ENCODE measurements at places on chromosomes 6 and 20.

DNA sequence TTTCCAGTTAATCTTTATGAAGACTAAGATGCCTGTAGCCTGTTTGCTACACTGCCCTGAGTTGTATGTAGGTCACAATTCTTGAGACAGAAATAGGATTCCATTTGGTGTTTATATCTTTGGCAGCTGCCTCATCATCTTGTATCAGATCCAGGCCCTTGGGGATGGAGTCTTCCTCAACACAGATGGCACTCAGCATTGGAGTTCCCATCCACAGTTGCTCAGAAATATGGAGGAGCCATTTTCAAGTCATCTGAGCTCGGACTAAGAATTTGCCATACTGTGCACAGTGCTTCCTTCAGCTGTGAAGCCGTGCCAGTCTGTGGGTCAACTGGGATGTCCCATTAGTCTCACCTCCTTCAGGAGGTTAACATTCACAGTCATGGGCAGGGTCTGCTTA lies 156.6 kb downstream of the ZDHHC14 start:
- DNase-seq, result peak; percentile 17

DNA sequence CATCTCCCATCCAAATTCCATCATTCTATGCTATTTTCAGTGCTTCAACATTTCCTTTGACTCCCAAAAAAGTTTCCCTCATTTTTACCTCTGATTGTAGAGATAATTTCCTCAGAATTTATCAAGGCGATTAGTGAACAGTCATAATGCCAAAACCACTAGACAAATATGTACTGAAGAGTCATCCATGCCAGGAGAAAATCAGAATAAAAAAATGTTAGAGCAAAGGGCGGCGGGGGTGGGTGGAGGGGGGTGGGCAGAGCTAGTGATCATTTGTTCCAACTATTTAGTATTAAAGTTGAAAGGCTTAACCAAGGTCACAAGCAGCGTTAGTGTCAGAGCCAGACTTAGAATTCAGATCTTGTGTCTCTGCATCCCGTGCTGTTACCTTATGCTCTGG lies 5.3 kb upstream of the ADGRF5 start:
- DNase-seq, result no peak

DNA sequence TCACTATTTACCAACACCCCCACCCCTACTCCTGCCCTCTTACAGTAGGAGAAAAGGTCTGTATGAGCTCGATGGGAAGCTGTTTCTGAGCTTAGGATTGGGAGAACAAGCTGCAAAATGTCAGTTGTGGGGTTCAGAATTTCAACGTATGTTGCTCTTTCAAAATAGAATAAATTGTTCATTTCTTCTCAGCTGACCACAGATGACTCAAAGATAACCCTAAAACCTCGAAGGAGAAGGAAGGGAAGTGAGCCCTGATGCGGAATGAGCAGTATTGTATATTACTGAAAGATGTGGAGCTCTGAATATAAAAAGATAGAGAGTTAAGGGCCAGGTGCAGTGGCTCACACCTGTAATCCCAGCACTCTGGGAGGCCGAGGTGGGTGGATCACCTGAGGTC lies 35.9 kb upstream of the MYLIP start:
- no peak for DNase-seq

GRCh38 chr20:59835057-59835447 lies 98.4 kb downstream of the SYCP2 start:
- DNase-seq, result no peak

- no peak for DNase-seq
Measured at GRCh38 chr6:163309491-163310026, 105.0 kb upstream of the QKI start.

DNA sequence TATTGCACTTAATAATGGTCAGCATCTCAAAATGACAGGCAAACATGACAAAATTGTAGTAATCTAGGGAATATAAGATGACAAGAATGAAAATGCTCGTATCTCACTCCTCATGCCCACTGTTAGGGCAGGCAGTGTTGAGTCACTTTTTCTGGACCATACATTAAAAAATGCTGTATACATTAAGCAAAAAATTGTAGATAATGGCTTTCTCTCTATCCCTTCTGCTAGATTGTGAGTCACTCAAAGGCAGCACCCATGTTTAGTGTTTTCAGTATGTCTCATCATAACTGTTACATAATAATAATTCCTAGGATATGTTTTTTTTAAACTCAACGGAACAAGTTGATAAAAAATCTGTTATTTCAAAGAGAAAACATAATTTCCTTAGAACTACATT lies 199.3 kb downstream of the TENT5A start:
- DNase-seq, result no peak

GRCh38 chr6:84953111-84953755 lies 188.8 kb upstream of the TBX18 start:
- no peak for DNase-seq

GRCh38 chr20:2751347-2751877 lies 49.0 kb downstream of the CPXM1 start:
- DNase-seq, result no peak

- DNase-seq, result no peak
Measured at GRCh38 chr20:33964441-33964840, 29.3 kb upstream of the RALY start.

DNA sequence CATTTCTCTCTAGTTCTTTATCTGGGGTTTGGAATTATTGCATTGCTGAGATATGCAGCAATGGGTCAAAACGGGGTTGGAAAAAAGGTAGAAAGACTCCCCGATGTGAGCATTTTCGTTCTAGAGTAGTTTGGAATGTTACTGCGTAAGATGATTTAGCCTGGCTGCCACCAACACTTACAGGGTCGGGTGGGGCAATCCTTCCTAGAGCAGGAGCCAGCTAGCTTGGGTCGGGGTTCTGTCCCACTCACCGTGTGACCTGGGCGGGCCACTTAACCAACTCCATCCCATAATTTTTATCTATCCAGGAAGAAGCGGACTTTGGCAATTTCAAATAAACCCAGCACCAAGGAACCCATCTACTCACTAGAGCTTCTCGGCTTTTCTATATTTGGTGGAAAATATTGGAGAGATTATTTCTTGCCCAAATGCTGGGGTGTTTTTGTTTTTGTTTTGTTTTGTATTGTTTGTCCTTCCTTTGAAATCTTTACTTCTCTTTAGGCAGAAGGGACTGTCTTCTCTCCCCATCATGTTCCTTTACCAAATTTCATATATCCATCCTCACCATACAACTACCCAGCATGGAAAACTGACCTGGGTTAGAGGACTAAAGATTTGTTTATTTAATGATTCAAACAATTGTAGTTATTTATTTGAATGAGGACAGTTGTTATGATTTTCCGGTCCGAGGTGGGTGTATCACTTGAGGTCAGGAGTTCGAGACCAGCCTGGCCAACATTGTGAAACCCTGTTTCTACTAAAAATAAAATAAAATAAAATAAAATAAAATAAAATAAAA lies 72.4 kb downstream of the GPX5 start:
- DNase-seq, result no peak

DNA sequence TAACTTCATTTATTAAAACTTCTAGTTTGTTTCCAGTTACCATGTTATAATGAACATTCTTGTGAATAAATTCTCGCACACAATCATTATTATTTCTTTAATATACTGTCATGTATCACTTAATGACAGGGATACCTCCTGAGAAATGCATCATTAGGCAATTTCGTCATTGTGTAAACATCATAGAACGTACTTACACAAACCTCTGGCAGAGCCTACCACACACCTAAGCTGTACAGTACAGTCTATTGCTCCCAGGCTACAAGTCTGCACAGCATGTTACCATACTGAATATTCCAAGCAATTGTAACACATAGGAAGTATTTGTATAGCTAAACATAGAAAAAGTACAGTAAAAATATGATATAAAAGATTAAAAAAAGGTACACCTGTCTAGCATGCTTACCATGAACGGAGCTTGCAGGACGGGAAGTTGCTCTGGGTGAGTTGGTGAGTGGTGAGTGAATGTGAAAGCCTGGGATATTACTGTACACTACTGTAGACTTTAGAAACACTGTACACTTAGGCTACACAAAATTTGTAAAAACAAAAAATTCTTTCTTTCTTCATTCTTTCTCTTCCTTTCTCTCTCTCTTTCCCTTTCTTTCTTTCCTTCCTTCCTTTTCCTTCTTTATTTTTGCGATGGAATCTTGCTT lies 268.2 kb upstream of the SOX4 start:
- no peak for DNase-seq

DNA sequence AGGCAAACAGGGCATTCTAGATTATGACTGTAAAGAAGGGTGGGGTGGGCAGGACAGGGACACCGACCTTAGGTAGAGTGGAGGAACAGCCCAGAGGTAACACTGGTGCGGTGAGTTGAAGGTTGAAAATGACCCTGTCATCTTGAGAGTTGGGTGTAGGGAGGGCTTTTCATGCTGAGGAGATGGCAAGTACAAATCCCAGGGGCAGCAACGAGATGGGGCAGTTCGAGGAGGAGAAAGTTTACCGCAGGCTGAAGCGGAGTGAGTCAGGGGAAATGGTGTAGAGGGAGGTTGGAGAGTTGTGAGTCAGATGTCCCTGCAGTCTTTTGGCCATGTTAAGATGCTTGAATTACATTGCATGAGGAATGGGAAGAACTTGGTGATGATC lies 101.1 kb downstream of the HIVEP1 start:
- no peak for DNase-seq

DNA sequence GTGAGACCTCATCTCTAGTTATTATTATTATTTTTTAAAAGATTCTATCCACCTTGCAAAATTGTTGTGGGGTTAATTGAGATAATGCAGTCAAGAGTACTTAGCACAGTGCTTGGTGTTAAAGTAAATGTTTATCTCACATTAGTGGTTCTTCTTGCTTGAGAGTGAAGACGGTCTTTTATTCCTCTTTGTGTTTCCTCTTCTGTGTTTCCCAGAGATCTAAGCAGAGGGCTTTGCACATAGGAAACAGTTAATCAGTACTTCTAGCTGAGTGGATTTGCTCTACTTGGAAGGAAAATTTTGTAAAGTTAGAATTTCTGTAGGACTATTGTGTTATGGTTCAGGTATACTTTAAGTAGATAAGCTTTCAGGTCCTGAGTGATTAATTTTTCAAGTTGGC lies 3.5 kb downstream of the ARMC2 start:
- no peak for DNase-seq

- no peak for DNase-seq
Measured at GRCh38 chr20:14657266-14658005, 320.0 kb upstream of the FLRT3 start.

DNA sequence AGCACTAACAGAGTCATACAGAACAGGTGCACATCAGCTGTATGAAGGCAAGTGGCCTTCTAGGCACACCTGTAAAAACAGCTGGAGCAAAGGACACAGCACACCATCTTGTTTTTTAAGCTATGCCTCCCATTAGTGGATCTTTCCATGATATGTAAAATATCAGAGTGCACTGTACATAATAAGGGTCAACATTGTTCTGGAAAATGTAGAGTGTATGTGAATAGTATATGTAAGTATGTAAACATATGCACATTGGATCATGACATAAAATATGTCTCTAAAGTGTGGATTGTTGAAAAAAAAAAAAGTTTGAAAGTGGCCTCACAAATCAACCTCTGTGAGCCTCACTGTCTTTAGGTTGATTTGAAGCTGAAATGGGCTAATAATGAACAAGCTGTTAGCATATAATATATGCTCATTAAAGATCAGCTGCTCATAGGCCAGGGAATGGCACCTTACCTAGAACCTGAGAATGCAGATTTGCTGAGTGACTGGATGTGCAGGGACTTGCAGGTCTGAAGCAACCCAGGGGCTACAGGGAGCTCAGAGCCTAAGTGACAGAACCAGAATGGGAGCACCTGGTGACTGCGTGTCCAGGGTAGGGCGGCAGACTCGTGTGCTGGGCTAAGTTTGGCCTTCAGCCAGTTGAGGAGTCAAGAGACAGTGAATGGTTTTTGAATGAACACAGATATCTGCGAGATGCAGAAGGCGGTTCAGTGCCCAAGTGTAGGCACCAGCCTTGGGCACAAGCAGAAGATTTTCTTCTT lies 198.6 kb downstream of the TMEM242 start:
- DNase-seq, result no peak

DNA sequence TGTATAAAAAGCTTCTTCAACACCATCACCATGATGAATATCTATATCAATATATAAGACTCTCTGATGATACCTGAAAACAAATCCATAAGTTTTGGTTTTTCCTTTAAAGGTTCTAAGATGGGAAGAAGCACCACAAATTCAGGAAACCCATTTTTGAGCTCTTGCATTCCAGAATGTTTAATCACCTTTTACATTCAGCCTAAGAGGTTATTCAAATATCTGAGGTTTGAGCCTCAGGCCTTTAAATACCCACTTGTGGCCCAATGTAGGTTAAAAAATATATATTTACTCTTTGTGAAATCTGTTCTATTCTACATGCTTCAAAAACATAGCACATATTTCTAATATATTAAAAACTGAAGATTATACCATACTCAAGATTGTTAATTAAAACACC lies 17.6 kb downstream of the HDAC2 start:
- no peak for DNase-seq
